ENCODE measurements at places on chromosomes 1 and 21. TPM values are rescaled to one million over a fixed set of nuclear protein-coding genes. Genes with fewer than 3 reads are reported as not detected.

DNA sequence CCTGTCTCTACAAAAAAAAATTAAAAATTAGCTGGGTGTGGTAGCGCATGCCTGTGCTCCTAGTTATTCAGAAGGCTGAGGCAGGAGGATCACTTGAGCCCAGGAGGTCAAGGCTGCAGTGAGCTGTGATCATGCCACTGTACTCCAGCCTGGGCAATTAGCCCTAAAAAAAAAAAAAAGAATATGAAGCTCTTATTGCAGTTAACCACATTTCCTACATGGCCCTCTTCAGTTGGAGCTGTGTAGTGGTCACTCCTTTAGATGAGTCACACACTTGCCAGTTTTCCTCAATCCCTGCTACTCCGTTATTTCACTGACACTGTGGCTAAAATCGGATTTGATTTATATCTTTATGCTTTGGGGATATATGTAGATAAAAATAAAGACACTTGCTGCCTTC lies 11.8 kb downstream of the NFYC start:
- peak; percentile 28 for DNase-seq
- H3K27me3 ChIP-seq = no peaks in the 10 kb centered on the region
- peaks cover 3% of the 10 kb centered on the region for H3K4me1 ChIP-seq
- H3K4me3 ChIP-seq = no peak overlapping the region

The CD52 gene
- total RNA-seq = not detected

The NES gene
- total RNA-seq = 70.0 TPM

The RPTN gene
- not detected for total RNA-seq

- peaks cover 26% of the 10 kb centered on the region for H3K4me1 ChIP-seq
- no peaks in the 10 kb centered on the region for H3K27me3 ChIP-seq
- H3K27ac ChIP-seq = no peak overlapping the region
- no peak overlapping the region for H3K4me3 ChIP-seq
Observed at GRCh38 chr1:230123280-230124185, 56.5 kb downstream of the GALNT2 start.
